Hematopoietic multipotent progenitor cell (in vitro differentiated cells): ENCODE measurements at places on chromosomes 4 and X.

GRCh38 chr4:33067221-33067620 lies 2347.1 kb downstream of the PCDH7 start:
- DNase-seq = no peak

GRCh38 chr4:178316211-178316610 lies 874.0 kb upstream of the AGA start:
- no peak for DNase-seq

DNA sequence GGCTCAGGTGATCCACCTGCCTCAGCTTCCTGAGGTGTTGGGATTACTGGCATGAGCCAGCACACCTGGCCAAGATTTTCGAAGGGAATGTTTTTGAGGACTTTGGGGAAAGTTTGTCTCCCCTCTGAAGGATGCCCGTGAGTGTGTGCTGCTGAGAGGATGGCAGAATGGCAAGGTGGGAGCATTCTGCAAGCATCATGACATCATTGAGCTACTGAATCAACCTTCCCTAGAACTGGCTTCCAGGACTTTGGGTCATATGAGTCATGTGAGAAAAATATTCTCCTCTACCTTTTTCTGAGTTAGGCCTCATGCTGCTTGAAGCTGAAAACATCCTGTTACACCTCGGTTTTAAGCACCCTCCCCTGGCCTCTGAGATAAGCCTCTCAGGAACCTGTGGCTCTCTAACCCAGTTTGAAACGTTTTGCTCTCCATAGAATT lies 31.0 kb downstream of the TMEM131L start:
- no peak for DNase-seq

DNA sequence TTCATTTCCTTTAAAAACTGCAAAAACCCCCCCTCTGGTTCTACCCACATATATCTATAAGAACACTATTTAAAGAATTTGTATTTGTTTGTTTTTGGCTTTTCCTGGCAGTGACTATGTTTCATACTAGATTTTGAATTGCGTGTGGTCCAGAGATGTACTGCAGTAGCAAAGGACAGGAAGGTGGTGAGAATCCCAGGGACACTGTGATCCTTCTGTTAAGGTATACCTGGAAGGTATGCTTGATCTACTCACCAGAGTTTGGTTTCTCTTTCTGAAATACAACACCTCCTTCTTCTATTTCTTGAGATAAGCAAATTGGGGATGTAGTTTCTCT lies 129.6 kb upstream of the RASGEF1B start:
- DNase-seq = no peak

DNA sequence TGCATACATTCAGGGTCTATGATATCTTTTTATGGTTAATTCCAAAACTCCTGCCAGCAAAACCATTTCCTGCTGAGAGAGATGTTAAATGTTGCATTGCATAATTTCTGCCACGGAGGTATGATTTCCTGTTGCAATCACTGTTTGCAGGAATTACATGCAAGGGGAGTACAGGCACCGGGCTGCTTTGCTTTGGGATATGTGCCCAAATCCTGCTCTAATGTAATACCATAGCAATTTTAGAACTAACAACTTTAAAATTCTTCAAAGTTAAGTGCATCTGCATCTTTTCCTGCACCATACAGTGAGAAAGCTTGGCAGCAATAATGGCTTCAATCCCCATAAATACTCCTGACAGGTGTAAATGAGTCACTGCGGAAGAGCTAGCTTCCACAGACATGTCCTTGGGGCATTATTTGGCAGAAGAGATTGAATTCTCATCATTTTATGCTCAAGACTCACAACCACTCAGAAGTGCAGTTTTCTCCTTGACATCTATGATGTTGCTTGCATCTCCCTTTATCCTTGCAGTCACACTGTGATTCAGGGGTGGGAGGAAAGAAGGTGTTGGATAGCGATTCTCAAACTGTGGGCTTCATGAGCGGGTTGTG lies 29.6 kb downstream of the TRIM2 start:
- no peak for DNase-seq

GRCh38 chr4:98343626-98344025 lies 82.4 kb downstream of the RAP1GDS1 start:
- no peak for DNase-seq

- no peak for DNase-seq
Observed at GRCh38 chrX:150224676-150225075, 138.4 kb upstream of the MAMLD1 start.

GRCh38 chr4:106796876-106797275 lies 239.2 kb downstream of the DKK2 start:
- DNase-seq = no peak

- DNase-seq = no peak
Observed at GRCh38 chr4:152554742-152555141, 18.9 kb upstream of the FBXW7 start.

DNA sequence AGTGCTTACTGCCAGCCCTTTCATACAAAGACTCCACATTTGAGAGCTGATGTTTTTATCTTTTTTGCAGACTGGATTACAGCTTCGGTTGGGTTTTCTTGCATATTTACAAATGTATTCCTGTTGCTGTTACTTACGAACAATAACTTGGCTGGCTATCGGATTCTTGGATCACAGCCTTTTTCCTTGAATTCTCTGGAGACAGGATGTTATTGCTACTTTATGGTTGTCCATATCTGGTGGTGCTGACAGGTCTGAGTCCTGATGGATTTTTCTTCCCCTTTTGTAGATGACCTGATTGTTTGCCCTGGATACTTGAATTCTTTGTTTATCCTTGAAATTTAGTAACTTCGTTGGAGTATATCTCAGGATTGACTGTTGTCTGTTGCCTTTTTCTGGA lies 77.7 kb downstream of the PDK3 start:
- no peak for DNase-seq

- no peak for DNase-seq
Observed at GRCh38 chrX:8803326-8803725, 2.1 kb upstream of the FAM9A start.

- no peak for DNase-seq
Observed at GRCh38 chr4:158802914-158803313, 34.1 kb downstream of the FNIP2 start.

GRCh38 chrX:74536832-74537371 lies 77.5 kb downstream of the RLIM start:
- DNase-seq = no peak

DNA sequence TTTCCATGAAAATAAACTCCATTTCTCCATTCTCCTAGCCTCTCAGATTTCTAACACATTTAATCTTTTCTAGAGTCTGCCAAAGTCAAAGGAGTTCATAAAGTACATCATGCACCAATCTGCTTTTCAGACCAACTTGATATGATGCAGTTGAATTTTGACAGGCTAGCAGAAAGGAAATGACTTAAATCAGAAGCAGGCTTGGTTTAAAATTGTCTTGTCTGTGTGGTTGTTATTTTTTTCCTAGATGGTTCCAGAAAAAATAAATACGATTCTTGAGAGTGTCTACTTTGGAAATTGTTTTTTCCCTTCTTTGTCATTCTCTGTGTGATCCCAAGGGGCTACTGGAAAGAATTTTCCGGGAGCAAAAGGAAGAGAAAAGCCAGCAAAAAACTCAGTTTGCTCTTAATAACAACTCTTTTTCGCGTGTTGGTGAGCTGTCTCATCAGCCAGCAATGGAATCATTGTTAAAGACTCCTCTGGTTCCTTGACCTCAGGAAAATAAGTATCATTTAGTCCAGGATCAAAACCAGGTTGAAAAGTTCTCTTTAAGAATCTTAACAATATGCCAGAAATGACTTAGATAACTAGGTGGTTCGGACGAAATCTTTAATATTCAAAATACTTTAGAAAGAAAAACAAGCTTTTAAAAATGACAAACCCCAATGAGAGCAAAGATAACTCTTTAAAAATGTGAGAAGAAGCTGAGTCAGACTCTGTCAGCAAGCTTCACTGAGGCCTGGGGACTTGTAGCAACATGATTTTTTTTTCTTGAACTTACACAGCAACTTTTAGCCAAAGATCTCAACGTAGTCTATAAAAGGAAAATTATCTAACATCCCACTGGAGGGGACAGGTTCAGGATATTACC lies 49.7 kb upstream of the GAB1 start:
- no peak for DNase-seq
